ENCODE measurements at places on chromosomes 7 and 10. TPM values are rescaled to one million over a fixed set of nuclear protein-coding genes. Genes with fewer than 3 reads are reported as not detected.

RELN gene
- total RNA-seq: 3.6 TPM

CLEC2L gene
- total RNA-seq: 0.36 TPM

PRR15 gene
- 2.8 TPM for total RNA-seq

KLHL7 gene
- 51.7 TPM for total RNA-seq

SH2B2 gene
- total RNA-seq: 21.3 TPM

TMEM213 gene
- not detected for total RNA-seq

HOXA6 gene
- total RNA-seq: 9.0 TPM

SLC26A5 gene
- total RNA-seq: 0.47 TPM

MOGAT3 gene
- not detected for total RNA-seq

CYP2W1 gene
- not detected for total RNA-seq

NRCAM gene
- 1.9 TPM for total RNA-seq

FMC1 gene
- 14.1 TPM for total RNA-seq

CYP3A4 gene
- total RNA-seq: 1.8 TPM

ZEB1 gene
- total RNA-seq: 128 TPM

LOXL4 gene
- total RNA-seq: 5.0 TPM

DGKI gene
- total RNA-seq: 4.4 TPM

ANLN gene
- 10.2 TPM for total RNA-seq

RGR gene
- 1.5 TPM for total RNA-seq

ZNF37A gene
- total RNA-seq: 15.0 TPM

SLC18A3 gene
- total RNA-seq: not detected

LLCFC1 gene
- not detected for total RNA-seq

LEP gene
- total RNA-seq: 715 TPM

CFAP43 gene
- total RNA-seq: not detected

KMT2C gene
- total RNA-seq: 52.5 TPM

GRID1 gene
- 1.7 TPM for total RNA-seq

NPC1L1 gene
- total RNA-seq: 0.25 TPM

ZNF804B gene
- not detected for total RNA-seq

C10orf67 gene
- total RNA-seq: not detected

ARHGAP19 gene
- 19.4 TPM for total RNA-seq

PRPS1L1 gene
- total RNA-seq: not detected

CLDN15 gene
- 43.3 TPM for total RNA-seq

CHCHD2 gene
- total RNA-seq: 289 TPM

ADAM22 gene
- 0.82 TPM for total RNA-seq

BRAT1 gene
- 33.1 TPM for total RNA-seq

C7orf57 gene
- 0.24 TPM for total RNA-seq

WDR86 gene
- total RNA-seq: 41.5 TPM

ANKRD30A gene
- 0.79 TPM for total RNA-seq

SCD gene
- 568 TPM for total RNA-seq

NPY4R gene
- total RNA-seq: 0.95 TPM

MLXIPL gene
- 56.2 TPM for total RNA-seq

BTBD16 gene
- not detected for total RNA-seq

NPTX2 gene
- 2.2 TPM for total RNA-seq

NODAL gene
- total RNA-seq: not detected

HTR5A gene
- total RNA-seq: not detected

CHCHD1 gene
- 28.2 TPM for total RNA-seq

STOX1 gene
- 3.2 TPM for total RNA-seq
